ENCODE measurements at places on chromosomes 6 and 20. TPM values are rescaled to one million over a fixed set of nuclear protein-coding genes. Genes with fewer than 3 reads are reported as not detected.

DNA sequence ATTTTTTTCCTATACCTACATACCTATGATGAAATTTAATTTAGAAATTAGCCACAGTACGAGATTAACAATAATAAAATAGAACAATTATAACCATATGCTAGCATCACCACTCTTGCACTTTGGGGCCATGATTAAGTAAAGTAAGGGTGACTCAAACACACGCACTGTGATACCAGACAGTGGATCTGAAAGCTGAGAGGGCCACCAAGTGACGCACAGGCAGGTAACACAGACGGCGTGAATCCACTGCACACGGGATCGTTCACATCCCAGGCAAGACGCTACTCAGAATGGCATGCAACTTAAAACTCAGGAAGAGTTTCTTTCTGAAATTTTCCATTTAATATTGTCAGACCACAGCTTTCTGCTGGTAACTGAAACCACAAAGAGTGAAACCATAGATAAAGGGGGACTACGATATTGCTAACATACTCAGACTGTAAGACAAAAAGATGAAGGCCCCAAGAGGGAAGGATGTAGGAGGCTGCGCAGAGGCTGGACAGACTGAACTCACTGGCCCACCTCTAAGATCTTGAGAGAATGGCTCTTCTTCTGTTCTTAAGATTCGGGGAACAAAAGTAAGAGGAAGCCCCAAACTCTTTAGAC lies 17.9 kb downstream of the RRBP1 start:
- DNase-seq, result no peak

DNA sequence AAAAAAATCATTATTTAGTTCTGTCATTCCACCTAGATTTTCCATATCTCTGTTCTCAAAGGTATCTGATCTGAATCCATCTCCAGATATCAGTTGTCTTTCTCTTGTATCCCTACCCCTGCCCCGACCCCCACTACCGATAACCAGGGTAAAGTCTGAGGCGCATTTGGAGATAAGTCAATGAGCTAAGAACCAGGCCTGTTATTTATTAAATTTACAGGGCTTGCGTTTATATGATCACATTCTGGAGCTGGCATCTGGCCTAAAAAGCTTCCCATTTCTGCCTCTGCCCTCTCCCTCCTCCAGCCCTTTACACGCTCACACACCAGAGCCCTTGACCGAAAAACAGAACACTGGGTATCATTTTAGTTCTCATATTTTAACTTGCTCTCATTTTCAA lies 144.7 kb downstream of the ALDH8A1 start:
- DNase-seq, result no peak

DNA sequence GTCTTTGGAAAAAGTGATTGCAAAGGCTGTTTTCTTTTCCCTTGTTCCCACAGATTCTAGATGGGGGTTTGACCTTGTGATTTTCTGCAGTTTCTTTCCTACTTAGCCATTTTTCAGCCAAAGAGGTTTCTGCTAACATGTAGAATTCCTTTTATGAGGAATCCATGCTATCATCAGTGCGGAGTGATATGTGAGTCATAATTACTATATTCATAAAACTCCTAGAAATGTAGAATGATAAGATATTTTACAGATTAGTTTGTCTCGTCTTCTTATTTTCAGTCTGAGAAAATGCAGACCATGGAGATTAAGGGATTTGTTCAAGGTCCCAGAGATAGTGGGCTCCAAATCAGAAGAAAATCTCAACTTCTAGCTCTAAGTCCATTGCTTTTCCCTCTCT lies 98.6 kb downstream of the KCNQ5 start:
- DNase-seq, result no peak

- DNase-seq, result peak; percentile 59
Measured at GRCh38 chr6:90222724-90223198, 73.9 kb downstream of the BACH2 start.

DNA sequence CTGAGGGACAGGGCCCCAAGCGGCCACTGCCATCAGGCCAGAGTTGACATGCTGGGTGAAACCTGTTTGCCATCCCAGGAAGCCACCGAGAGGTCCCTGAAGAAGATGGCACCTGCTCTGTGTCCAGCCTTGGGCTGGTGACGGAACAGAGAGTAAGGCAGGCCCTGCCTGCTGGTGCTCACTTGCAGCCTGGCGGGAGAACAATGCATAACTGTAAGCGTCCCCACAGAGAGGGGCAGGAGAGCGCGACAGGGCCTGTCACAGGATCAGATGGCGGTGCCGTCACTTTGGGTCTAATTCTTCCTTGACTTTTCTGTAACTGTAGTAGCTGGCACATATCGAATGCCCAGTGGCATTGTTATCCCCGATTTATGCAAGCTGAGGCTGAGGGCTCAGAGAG lies 29.0 kb upstream of the VSTM2L start:
- DNase-seq, result no peak

DNA sequence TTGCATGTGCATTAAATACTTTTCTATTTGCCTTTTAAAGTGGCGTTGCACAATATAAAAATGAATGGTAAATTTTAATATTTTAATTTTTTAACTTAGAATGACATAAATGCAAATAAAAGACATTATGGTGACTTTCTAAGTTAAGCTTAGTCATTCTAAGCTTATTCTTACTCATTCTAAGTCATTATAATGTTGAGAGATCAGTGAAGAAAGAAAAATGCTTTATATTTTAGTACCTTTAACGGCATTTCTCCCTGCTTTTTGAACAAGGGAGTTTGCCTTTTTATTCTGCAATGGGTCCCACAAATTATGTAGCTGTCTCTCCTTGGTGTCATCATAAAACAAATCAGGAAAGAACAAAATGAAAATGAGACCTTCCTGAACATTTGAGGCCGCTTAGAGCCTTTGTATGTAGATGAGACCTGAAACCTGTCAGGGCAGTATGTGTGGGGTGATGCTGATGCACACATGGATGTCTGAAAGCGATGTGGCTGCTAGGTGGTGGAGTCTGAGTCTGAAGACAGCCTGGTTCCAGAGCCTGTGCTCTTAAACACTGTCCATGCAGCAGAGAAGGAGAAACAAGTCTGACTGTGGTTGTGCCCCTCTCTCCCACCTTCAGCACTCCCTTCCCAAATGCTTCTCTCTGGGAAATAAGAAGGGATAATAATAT lies 158.0 kb downstream of the PHF3 start:
- DNase-seq, result no peak

DNA sequence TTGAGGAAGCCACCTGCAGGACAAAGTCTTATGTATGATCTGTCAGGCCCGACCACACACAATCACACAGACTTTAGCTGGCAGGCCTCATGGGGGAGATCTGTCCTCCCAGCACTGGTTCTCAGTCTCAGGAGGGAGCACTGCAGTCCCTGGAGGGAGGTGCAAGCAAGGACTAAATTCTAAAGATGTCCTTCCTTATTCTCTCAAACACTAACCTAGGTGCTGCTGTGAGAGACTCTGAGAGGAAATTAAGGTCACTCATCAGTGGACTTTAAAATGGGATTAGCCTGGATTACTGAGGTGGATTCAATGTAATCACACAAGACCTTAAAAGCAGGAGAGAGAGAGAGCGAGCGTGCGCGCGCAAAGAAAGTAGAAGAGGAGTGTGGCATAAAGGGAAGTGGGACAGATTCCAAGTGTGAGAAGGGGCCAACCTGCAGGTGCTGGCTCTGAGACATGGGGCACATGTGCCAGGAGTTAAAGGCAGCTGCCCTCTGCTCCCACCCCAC lies 14.3 kb downstream of the GLO1 start:
- DNase-seq, result no peak

GRCh38 chr6:132365281-132365907 lies 35.9 kb downstream of the MOXD1 start:
- DNase-seq, result no peak

DNA sequence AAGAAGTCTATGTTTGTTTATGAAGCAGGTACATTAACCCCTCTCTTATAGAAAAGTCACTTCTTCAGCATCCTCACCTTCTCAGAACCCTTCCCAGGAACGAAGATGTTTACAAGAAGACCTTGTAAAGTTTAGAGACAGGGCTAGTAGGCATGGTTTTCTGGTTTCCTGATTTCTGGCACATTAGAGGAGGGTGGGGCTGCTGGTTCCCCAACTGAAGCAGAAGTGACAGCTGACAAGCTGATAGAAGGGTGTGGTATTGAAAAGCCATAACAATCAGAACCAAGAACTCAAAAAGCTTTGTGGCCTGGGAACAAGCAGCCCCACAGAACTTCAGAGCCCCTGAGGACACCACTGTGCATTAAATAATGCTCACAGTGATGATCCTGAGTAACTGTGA lies 91.2 kb downstream of the RTN4IP1 start:
- DNase-seq, result no peak

GRCh38 chr6:30063315-30063714 lies 2.2 kb downstream of the POLR1H start:
- no peak for DNase-seq

The CTCFL gene
- 0.15 TPM for total RNA-seq

The GINS1 gene
- total RNA-seq, result 25.4 TPM

The CLDN20 gene
- not detected for total RNA-seq

The PAX1 gene
- not detected for total RNA-seq

Measured in activated T-cell treated with anti-CD3 and anti-CD28 coated beads, Interleukin-2, amount 50 U/mL, for 4 hours (primary cell).